CD4-positive, CD25-positive, alpha-beta regulatory T cell (primary cell): ENCODE measurements at places on chromosomes 16 and 17. TPM values are rescaled to one million over a fixed set of nuclear protein-coding genes. Genes with fewer than 3 reads are reported as not detected.
A peak's percentile ranks its signal among the peaks of the same experiment; 100 is the strongest.

The MIEF2 gene
- 12.1 TPM for total RNA-seq

The FOXJ1 gene
- 1.0 TPM for total RNA-seq

GRCh38 chr16:56422896-56423441 lies 2.4 kb downstream of the AMFR start:
- H3K36me3 ChIP-seq = no peaks in the 10 kb centered on the region
- H3K27ac ChIP-seq = no peak overlapping the region
- no peak for DNase-seq
- H3K4me1 ChIP-seq = peaks cover 29% of the 10 kb centered on the region
- H3K27me3 ChIP-seq = no peaks in the 10 kb centered on the region
- H3K4me3 ChIP-seq = peak overlapping the region; percentile 94

DNA sequence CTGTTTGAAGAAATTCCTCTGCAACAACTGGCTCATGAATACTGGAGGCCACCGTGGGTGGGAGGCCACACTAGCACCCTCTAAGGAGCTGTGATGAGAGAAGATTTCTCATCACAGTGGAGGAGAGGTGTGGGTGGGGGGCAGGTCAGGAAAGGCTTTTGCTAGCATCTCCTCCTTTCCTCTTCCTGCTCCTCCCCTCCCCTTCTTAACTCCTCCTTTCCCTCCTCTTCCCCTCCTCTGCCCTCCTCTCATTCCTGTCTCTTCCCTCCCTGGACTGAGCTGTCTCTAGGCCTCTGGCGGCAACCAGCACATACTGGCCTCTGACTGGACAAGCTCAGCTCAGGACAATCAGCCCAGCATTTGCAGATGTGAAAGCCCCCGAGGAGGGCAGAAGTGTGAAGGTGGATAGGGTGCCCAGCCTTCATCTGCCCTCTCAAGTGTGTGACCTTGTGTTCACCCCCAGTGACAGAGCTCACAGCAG lies 19.0 kb upstream of the LHX1 start:
- peaks cover 2% of the 10 kb centered on the region for H3K27me3 ChIP-seq
- no peaks in the 10 kb centered on the region for H3K4me1 ChIP-seq
- H3K27ac ChIP-seq = no peak overlapping the region
- no peak for DNase-seq
- H3K36me3 ChIP-seq = no peaks in the 10 kb centered on the region

The CHST4 gene
- not detected for total RNA-seq
